HFFc6 (cell line): ENCODE measurements at places on chromosomes 3 and 15. TPM values are rescaled to one million over a fixed set of nuclear protein-coding genes. Genes with fewer than 3 reads are reported as not detected.

- H3K27ac ChIP-seq: peak overlapping the region; percentile 96
- no peaks in the 10 kb centered on the region for H3K36me3 ChIP-seq
- peak overlapping the region; percentile 82 for H3K4me3 ChIP-seq
- DNase-seq: peak; percentile 81
- H3K4me1 ChIP-seq: peaks cover 89% of the 10 kb centered on the region
Observed at GRCh38 chr3:170740726-170741591, 129.0 kb downstream of the RPL22L1 start.

DNA sequence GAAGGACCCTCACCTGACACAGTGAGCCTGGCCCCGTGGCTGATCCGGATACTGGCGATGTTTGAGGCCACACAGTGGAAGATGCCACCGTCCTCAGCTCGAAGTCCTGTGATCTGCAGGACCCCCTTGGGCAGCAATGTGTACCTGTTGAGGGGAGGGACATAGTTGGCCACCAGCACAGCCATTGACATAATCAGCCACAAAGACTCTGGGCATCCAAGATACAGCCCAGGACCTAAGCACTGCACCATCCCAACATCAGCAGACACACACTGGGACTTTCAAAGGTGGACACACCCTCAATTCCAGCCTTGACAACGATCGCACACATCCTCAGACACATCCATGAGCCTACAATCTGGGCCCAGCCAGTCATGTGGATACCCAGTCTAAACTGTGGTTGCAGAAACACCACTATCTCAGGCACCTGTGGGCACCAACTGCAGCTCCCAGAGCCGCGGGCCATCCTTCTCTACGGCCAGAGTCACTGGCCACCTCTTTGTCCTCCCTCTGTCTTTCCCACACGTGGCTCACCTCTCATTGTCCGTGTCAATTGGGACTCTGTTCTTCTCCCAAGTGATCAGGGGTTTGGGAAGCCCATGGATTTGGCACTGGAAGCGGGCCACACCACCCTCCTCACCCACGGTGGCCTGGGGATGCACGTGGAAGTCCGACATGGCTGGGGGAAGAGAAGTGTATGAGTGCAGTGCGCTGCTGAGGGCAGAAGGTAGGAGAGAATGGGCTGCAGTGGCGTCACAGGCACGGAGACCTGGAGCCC is 31.0 kb downstream of the RNU5B-1 start:
- no peak for DNase-seq
- H3K4me1 ChIP-seq: no peaks in the 10 kb centered on the region
- no peak overlapping the region for H3K27ac ChIP-seq
- peaks cover 33% of the 10 kb centered on the region for H3K27me3 ChIP-seq
- no peak overlapping the region for H3K4me3 ChIP-seq
- no peaks in the 10 kb centered on the region for H3K36me3 ChIP-seq

DNA sequence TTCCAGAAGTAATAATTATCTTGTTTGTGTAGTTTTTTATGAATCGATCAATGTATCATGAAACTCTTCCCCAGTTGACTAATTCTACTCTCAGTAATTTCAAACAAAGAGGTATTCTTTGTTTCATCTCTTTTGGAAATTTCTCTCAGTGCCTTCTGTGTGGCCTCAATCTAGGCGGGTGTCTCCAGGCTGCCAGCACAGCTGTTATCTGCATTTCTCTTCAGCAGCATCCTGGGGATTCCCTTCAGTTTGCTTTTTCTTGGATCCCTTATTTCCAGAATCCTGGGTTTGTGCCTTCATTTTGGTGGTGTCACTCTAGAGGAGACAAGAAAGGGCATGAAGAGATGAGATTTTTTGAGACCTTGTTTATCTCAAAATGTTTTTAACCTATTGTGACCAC is 22.7 kb downstream of the NIPA2 start:
- DNase-seq: no peak
- no peak overlapping the region; the same call in 1 of the 2 replicates for H3K4me3 ChIP-seq
- peaks cover 9% of the 10 kb centered on the region; the same call in 1 of the 2 replicates for H3K27me3 ChIP-seq
- peaks cover 21% of the 10 kb centered on the region for H3K4me1 ChIP-seq

- no peak for DNase-seq
- H3K27ac ChIP-seq: no peak overlapping the region
- no peaks in the 10 kb centered on the region for H3K27me3 ChIP-seq
- peaks cover 67% of the 10 kb centered on the region for H3K4me1 ChIP-seq
- no peak overlapping the region for H3K4me3 ChIP-seq
- H3K36me3 ChIP-seq: no peaks in the 10 kb centered on the region
Observed at GRCh38 chr3:171286580-171287249, 173.5 kb downstream of the TNIK start.

GRCh38 chr15:100759698-100760356 is 119.8 kb upstream of the ALDH1A3 start:
- peak overlapping the region; percentile 46 for H3K27ac ChIP-seq
- peak overlapping the region; percentile 65 for H3K4me3 ChIP-seq
- peaks cover 29% of the 10 kb centered on the region for H3K4me1 ChIP-seq
- DNase-seq: peak; percentile 70
- H3K36me3 ChIP-seq: no peaks in the 10 kb centered on the region
- H3K27me3 ChIP-seq: peaks cover 5% of the 10 kb centered on the region

DNA sequence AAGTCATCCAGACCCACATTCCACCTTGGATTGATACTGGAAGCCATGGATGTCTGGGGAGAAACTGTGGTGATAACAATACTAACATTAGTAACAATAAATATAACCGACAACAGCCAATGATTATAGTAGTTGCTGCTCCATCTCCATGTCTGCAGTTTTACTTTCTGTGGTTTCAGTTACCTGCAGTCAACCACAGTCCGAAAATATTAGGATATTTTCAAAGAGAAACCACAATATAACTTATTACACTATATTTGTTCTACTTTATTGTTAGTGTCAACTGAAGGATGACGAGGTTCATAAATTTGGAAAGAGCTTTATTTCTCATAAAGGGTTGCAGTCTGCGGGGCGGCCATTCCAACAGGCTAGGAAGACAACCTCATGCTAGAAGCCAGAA is 2.6 kb upstream of the NSMCE3 start:
- H3K27ac ChIP-seq: no peak overlapping the region
- H3K4me1 ChIP-seq: peaks cover 67% of the 10 kb centered on the region
- H3K27me3 ChIP-seq: no peaks in the 10 kb centered on the region; the same call in 1 of the 2 replicates
- DNase-seq: no peak
- H3K36me3 ChIP-seq: peaks cover 9% of the 10 kb centered on the region

DNA sequence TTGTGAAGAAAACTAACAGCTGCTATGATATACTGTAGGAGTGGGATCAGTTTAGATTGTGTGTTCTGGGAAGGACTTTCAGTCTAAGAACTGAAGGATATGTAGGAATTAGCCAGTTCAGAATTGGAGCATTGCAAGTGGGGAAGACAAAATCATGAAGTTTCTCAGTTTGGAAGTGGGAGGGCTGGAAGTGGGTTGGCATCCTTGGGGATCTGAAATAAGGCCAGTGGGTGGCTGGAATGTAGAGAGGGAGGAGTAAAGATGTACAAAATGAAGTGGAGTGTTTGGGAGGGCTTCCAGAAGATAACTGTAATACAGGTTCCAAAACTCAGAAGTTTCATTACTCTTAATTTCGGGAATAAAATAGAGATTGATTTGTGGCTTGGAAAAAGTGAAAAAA is 17.2 kb downstream of the SEC22A start:
- no peaks in the 10 kb centered on the region for H3K4me1 ChIP-seq

GRCh38 chr3:7270731-7271130 is 409.8 kb downstream of the GRM7 start:
- H3K27me3 ChIP-seq: no peaks in the 10 kb centered on the region
- H3K36me3 ChIP-seq: 0 out of 2 replicates have a peak, but pooled peaks cover 14% of the 10 kb centered on the region
- H3K27ac ChIP-seq: no peak overlapping the region
- no peak for DNase-seq

- no peaks in the 10 kb centered on the region for H3K4me1 ChIP-seq
- no peak overlapping the region for H3K4me3 ChIP-seq
- no peak overlapping the region for H3K27ac ChIP-seq
- H3K36me3 ChIP-seq: peaks cover 5% of the 10 kb centered on the region; the same call in 1 of the 2 replicates
- DNase-seq: peak; percentile 72
Observed at GRCh38 chr3:39990532-39990931, 181.1 kb downstream of the MYRIP start.

GRCh38 chr3:161454615-161455014 is 42.0 kb upstream of the OTOL1 start:
- no peak overlapping the region for H3K4me3 ChIP-seq
- no peak overlapping the region for H3K27ac ChIP-seq
- no peaks in the 10 kb centered on the region for H3K36me3 ChIP-seq
- no peak for DNase-seq
- H3K27me3 ChIP-seq: no peaks in the 10 kb centered on the region
- H3K4me1 ChIP-seq: no peaks in the 10 kb centered on the region

DNA sequence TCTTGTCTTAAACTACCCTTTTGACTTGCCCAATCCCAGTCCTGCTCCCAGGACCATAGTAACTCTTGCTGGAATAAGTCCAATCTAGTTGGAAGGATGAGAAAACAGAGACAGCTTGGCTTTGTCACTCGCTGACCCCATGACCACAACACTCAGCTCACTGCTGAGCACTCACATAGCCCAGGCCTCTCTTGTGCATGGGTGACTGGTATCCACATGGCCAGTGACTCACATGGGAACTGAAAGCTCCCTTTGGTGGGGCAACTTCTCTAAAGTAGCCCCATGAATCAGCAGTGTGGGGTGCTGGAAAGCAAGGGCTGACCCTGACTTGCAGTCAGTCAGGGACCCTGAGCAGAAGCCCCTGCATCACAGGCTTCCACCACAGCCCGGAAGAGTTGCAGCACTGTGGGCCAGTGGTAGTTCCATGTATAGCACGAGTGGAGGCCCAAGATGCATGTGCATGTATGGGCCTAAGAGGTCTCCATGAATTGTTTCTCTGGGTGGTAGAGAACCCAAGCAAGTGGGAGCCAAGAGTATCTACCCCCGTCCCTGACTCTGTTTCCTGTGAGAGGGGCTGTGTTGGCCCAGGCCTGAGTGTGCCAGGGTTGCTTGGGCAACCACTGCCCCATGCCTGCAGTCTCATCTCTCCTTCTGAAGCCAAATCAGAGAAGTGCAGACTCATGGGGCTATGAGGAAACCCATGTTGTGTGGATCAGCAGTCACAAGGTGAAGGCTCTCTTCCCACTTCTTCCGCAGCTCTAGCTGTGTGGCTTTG is 62.1 kb upstream of the XCR1 start:
- peaks cover 27% of the 10 kb centered on the region for H3K4me1 ChIP-seq
- H3K27me3 ChIP-seq: peaks cover 10% of the 10 kb centered on the region
- no peaks in the 10 kb centered on the region for H3K36me3 ChIP-seq
- peak overlapping the region; percentile 67 for H3K27ac ChIP-seq

- H3K36me3 ChIP-seq: no peaks in the 10 kb centered on the region
- no peak overlapping the region for H3K4me3 ChIP-seq
- no peaks in the 10 kb centered on the region for H3K4me1 ChIP-seq
- DNase-seq: no peak
- no peak overlapping the region for H3K27ac ChIP-seq
Observed at GRCh38 chr15:57463360-57463759, 87.1 kb downstream of the CGNL1 start.

GRCh38 chr3:50652709-50653108 is 22.0 kb upstream of the DOCK3 start:
- H3K27me3 ChIP-seq: no peaks in the 10 kb centered on the region; the same call in none of the 2 replicates
- no peak for DNase-seq
- peaks cover 26% of the 10 kb centered on the region for H3K4me1 ChIP-seq
- H3K36me3 ChIP-seq: no peaks in the 10 kb centered on the region; the same call in 1 of the 2 replicates

- H3K4me3 ChIP-seq: no peak overlapping the region
- no peaks in the 10 kb centered on the region for H3K4me1 ChIP-seq
- H3K27me3 ChIP-seq: no peaks in the 10 kb centered on the region; the same call in 1 of the 2 replicates
- no peak for DNase-seq
Observed at GRCh38 chr3:117567906-117568305, 858.3 kb downstream of the TUSC7 start.

DNA sequence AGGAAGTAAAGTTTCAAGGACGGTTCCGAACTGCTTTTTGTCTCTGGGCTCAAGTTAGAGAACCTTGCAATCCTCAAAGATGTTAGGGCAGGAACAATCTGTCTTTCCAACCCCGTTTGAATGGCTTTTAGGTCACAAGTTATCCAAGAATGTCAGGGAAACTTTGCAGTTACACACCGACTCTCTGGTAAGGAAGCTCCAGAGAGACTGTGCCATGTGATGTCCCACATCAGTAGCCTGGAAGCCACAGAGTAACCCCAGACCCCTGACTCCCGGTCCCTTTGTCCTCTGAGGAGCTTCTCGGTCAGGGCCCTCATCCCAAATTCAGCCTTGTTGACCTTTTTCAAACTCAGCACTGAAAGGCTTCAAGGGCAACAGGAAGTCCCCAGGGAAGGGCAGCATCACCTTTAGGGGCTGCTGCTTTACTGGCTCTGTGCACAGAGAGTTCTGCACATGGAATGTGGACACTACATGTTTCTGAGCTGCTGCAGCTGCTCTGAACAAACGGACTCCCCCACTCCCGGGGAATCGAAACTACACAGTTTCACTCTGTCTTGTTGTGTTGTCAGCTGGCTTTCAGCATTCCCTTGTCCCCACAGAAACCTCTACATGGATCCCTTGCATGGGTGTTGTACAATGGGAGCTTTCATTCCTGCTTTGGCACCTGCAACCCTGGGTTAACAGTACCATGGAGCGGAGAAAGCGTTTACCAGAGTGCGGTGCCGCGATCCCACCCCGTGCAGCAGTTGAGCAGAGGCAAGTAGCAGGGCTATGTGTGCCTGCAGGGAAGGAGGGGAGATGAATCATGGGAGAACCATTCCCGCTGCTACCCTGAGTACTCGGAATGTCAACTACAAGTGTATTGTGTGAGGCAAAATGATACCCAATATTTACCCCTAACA is 408.2 kb upstream of the THBS1 start:
- H3K27ac ChIP-seq: peak overlapping the region; percentile 94
- H3K27me3 ChIP-seq: no peaks in the 10 kb centered on the region; the same call in 1 of the 2 replicates
- H3K4me1 ChIP-seq: peaks cover 61% of the 10 kb centered on the region
- peak; percentile 69 for DNase-seq
- peaks cover 19% of the 10 kb centered on the region for H3K36me3 ChIP-seq

GRCh38 chr15:77104155-77104554 is 33.2 kb upstream of the TSPAN3 start:
- H3K27ac ChIP-seq: peak overlapping the region; percentile 67
- peaks cover 4% of the 10 kb centered on the region for H3K27me3 ChIP-seq
- H3K4me3 ChIP-seq: no peak overlapping the region

GRCh38 chr3:140456974-140457373 is 220.9 kb upstream of the TRIM42 start:
- H3K27ac ChIP-seq: no peak overlapping the region
- H3K36me3 ChIP-seq: peaks cover 4% of the 10 kb centered on the region; the same call in 1 of the 2 replicates
- no peak for DNase-seq
- no peaks in the 10 kb centered on the region for H3K27me3 ChIP-seq
- H3K4me3 ChIP-seq: no peak overlapping the region

ROBO2 gene
- total RNA-seq: 0.05 to 0.36 TPM (median 0.27 TPM) in 3 replicates

ZNF662 gene
- total RNA-seq: 0.10 to 0.51 TPM in 2 of 3 replicates, not detected in the other

TMCO5A gene
- total RNA-seq: not detected in 3 replicates

SEMA3F gene
- 20.5 and 31.5 TPM in 2 replicates for total RNA-seq

NR2E3 gene
- not detected in 3 replicates for total RNA-seq

C3orf80 gene
- 0.20 to 0.71 TPM (median 0.60 TPM) in 3 replicates for total RNA-seq

LOXL1 gene
- total RNA-seq: 264 to 287 TPM (median 267 TPM) in 3 replicates

EPHB3 gene
- total RNA-seq: 3.9 to 5.5 TPM (median 5.3 TPM) in 3 replicates

CPLX3 gene
- not detected in 2 replicates for total RNA-seq

AMIGO3 gene
- total RNA-seq: 0.43 and 0.99 TPM in 2 replicates

UROC1 gene
- not detected in 3 replicates for total RNA-seq

ERC2 gene
- total RNA-seq: not detected in 3 replicates
